ENCODE measurements at places on chromosomes 13 and 19.

DNA sequence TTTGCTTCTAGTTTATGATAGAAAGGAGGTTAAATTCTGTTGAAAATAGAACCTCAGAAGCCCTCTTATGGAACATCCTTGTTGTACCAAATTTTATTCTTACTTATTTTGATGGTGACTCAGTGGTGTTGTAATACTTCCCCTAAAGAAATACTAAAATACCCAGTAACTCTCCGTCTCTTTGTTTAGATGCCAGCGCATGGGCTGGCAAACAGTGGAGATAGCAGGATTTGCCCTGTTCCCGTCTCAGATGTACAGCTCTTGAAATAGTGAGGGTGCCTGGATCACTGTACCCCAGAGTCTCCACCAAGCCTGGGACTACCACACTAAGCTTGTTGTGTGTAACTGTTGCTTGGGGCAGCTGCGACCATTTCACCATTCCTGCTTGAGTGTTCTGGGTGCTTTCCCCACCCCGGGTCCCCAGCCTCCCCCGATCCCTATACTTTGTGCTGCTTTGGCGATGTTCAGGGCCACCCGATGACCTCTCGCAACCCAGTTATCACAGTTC is 67.0 kb upstream of the TEX29 start:
- DNase-seq = no peak

DNA sequence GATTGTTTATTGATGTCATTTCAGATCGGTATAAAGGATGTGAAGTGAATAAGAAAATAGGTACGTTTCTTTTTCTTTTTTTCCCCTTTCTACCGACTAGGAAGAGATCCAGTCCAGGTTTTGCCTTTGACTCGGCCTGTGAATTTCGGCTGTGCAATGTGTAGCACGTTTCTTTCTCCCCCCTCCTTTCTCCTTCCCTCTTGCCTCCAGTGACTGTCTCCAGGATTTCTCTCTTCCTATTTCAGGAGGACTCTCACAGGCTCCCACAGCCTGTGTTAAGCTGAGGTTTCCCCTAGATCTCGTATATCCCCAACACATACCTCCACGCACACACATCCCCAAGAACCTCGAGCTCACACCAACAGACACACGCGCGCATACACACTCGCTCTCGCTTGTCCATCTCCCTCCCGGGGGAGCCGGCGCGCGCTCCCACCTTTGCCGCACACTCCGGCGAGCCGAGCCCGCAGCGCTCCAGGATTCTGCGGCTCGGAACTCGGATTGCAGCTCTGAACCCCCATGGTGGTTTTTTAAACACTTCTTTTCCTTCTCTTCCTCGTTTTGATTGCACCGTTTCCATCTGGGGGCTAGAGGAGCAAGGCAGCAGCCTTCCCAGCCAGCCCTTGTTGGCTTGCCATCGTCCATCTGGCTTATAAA is at the start of gene GPC6:
TSS of gene GPC6 (plus strand) at position 185 of the 657 bp plus-strand sequence.
- peak; percentile 93 for DNase-seq

DNA sequence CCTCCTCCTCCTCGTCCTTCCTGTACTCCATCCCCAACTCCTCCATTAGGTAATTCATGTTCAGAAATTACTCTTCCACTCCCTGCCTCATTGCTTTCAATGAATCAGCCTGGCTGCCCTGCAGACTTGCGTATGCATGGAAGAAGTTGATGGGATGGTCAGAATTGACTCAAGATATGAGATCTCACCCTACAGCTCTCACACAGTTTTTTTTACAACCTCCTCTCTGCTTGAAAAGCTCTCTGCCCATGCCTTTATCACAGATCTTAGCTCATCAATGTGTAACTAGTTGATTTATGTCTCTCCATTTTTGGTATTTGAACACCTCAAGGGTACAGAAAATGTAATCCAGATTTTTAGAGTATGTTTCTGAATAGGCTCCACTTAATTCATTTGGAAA is 506.9 kb downstream of the TBC1D4 start:
- peak; percentile 68 for DNase-seq

DNA sequence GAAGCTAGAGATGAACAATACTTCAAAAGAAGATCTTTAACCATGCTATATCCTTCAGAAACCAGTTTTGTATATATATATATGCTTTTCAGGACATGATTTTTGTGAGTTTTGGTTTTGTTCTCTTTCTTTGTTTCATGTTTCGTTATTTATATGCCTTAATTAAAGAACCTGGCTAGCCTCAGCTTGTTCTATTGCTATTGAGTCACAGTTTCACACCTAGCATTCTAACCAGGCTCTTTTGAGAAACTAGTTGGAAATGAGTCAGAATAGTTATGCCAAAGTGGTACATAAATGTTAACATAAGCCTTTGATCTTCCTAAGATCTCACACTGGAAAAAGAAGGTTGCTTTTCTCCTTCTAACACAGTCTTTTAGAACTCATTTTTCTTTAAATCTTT is 1925.2 kb downstream of the OLFM4 start:
- no peak for DNase-seq

GRCh38 chr13:23993680-23993985 is 96.3 kb upstream of the C1QTNF9B start:
- DNase-seq = peak; percentile 6

DNA sequence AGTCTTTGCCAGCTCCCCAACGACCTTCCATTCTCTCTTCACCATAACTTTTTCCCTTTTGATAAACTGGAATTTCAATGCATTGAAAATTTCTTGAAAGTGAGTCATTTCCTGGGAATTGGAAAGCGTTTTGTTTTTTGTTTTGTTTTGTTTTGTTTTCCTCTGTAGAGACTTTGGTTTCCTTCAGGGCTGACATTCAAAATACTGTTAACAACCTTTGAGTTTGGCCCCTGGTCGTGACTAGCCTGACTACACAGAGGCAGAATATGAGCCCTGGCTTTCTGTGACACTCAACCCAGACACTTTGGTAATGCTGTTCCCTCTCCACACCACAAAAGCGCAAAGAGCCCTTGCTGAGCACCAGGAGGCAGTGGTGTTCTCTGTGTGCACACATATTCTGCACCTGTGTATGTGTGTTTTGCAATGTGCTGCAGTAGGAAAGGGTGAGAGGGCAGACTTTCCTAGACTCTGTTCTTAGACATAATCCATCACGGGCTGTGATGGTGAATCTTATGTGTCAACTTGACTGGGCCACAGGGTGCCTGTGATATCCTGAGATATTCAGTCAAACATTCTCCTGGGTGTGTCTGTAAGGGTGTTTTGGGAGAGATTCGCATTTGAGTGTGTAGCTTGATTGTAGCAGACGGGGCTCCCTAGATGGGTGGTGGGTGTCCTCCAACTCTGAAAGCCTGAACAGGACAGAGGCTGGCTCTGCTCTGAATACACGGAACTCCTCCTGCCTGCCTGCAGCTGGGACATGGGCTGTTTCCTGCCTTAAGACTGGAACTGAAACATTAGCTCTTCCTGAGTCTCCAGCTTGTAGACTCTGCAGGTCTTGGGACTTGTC is 29.5 kb upstream of the ANKRD10 start:
- DNase-seq = peak; percentile 59

DNA sequence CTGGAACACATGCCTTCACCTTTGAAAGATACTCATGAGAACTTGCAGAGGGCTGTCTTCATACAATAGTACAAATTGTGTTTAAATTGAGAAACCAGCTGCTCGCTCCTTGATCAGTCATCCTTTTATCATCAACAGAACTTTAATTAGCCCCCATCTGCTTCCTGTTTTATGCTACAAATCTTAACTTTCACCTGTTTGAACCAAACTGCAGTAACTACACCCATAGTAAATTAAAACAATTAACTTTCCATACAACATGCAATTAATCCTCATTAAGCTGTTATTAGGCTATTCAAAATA is 85.2 kb downstream of the FOXO1 start:
- DNase-seq = no peak

GRCh38 chr19:2477732-2478191 is 1.8 kb downstream of the GADD45B start:
- peak; percentile 55 for DNase-seq

DNA sequence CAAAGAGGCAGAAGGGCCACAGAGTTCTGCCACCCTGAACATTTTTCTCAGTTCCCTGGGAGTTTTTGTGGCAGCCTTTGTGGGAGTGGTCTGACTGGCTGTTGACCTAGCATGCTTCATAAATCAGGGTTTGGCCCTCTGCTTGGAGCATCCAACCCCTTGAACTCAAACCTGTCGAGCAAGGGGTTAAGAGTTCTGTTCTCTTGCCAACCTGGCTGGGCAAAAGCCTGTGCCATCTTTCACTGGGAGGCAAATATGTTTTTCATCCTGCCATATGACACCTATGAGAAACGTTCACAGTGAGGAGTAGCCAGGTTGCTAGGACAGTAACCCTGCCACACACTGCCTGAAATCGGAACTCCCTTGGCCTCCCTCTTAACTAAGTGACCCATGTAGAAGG is 7.7 kb upstream of the TEX26 start:
- DNase-seq = no peak
